Chondrocyte (in vitro differentiated cells): ENCODE measurements at places on chromosomes 13 and 19.

DNA sequence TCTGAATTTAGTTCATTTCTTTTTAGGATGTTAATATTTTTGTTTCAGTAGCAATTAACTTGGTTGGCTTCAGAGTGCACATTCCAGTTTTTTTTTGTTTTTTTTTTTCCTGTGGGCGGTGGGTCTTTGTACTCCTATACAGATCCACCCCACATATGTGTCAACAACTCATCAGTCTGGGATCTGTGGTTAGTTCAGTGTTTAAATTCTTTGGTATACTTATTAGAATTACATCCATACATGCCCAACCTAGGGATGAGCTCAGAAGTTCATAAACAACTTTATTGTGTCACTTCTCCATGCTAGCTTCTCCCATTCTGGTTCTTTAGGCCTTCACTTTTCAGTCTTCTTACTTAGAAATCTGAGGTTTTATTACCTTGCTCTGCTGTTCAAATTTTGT is 50.9 kb downstream of the PCCA start:
- DNase-seq, result no peak
- H3K4me3 ChIP-seq, result no peak overlapping the region
- H3K36me3 ChIP-seq, result peaks cover 8% of the 10 kb centered on the region
- peaks cover 28% of the 10 kb centered on the region for H3K4me1 ChIP-seq

DNA sequence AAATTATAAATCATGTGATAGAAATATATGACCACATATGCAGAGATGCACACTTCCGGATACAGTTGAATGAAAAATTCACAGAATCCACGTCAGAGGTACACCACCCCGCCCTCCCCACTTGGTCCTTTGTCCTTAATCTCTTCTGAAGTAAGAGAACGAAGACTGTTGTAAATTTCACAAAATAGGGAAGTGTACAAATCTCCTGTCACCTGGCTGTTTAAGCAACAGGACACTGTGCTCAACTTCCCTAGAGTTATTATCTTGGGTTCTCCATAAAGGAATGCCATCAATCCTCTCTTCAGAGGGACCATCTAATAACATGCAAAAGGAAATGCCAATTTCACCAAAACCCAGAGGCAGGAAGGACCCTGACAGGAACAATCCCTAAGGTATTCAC is 10.5 kb upstream of the CEACAM6 start:
- H3K27ac ChIP-seq, result no peak overlapping the region
- H3K27me3 ChIP-seq, result peaks cover 53% of the 10 kb centered on the region
- H3K4me1 ChIP-seq, result no peaks in the 10 kb centered on the region
- no peak for DNase-seq
- H3K4me3 ChIP-seq, result no peak overlapping the region
- H3K36me3 ChIP-seq, result no peaks in the 10 kb centered on the region

DNA sequence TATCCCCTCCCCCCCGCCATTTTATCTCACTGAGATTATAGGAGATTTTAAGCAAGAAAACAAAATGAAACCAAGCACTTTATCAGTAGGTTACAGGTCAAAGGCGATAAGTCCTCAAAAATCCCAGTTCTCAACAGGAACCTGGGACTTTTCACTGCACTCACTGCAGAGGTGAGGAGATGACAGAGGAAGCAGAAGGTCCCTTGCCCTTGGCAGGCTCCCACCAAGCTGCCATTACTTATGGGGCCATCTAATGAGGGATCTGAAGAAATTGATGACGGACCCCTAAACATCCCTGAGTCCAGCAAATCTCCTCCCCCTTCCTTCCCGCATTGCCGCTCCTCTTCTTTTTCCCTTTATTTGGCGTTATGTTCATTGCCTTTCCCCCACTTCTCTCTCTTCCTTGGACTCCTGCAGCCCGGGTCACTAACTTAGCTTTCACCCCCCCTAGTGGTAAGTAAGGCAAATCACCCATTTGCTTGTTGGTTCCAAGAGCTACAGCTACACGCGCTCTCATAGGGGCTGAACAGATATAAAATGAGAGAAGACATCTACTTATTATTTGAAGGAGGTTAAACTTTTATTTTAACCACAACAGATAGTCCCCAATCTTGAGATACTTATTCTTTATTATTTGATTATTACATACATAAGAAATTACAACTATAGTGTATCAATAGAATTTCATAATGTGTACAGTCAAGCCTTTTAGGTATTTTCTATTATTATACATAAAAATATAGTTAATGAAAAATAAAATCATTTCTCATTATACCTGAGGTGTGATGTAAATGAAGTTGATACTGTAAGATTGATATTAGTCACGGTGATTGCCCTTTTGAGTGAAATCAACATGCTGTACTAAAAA is 52.0 kb upstream of the ARGLU1 start:
- DNase-seq, result no peak
- peaks cover 3% of the 10 kb centered on the region for H3K4me1 ChIP-seq
- H3K4me3 ChIP-seq, result no peak overlapping the region
- no peak overlapping the region for H3K27ac ChIP-seq

GRCh38 chr13:89457977-89458376 is 1786.8 kb downstream of the SLITRK5 start:
- H3K27me3 ChIP-seq, result no peaks in the 10 kb centered on the region
- DNase-seq, result no peak
- H3K4me1 ChIP-seq, result peaks cover 25% of the 10 kb centered on the region
- H3K27ac ChIP-seq, result no peak overlapping the region

- H3K27me3 ChIP-seq, result no peaks in the 10 kb centered on the region
- H3K4me3 ChIP-seq, result no peak overlapping the region
- DNase-seq, result no peak
- H3K36me3 ChIP-seq, result peaks cover 10% of the 10 kb centered on the region
- H3K4me1 ChIP-seq, result peaks cover 7% of the 10 kb centered on the region
Measured at GRCh38 chr19:876780-877314, 16.1 kb downstream of the MED16 start.

GRCh38 chr13:69283837-69284236 is 823.8 kb upstream of the ATXN8OS start:
- H3K4me1 ChIP-seq, result no peaks in the 10 kb centered on the region
- DNase-seq, result no peak
- H3K4me3 ChIP-seq, result no peak overlapping the region
- H3K27me3 ChIP-seq, result no peaks in the 10 kb centered on the region
